ENCODE measurements at places on chromosomes 4 and X.

GRCh38 chrX:101449279-101449678 lies 36.0 kb upstream of the ARMCX4 start:
- DNase-seq: no peak

DNA sequence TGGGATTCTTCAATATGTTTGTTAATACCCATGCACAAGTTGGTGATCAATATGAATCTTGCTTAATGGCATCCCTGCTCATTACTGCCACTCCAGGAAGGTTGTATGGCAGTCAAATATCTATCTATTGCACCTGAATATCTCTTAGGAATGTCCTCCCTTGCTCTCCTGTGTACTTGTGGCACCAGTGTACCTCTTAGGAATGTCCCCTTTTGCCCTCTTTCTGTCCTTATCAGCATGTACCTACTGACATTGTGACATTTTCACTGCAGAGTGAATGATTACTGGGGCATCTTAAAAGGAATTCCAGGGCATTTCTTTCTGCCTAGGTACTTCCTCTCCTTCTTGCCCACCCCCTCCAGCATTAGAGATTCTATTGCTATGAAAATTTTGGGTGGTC lies 163.8 kb upstream of the CENPE start:
- no peak for DNase-seq

GRCh38 chr4:146945556-146946374 lies at the start of gene TTC29:
TSS of gene TTC29 (minus strand) at chr4:146945864. CDS start at chr4:146939895, 5,969 bp downstream.
- DNase-seq: peak; percentile 87

DNA sequence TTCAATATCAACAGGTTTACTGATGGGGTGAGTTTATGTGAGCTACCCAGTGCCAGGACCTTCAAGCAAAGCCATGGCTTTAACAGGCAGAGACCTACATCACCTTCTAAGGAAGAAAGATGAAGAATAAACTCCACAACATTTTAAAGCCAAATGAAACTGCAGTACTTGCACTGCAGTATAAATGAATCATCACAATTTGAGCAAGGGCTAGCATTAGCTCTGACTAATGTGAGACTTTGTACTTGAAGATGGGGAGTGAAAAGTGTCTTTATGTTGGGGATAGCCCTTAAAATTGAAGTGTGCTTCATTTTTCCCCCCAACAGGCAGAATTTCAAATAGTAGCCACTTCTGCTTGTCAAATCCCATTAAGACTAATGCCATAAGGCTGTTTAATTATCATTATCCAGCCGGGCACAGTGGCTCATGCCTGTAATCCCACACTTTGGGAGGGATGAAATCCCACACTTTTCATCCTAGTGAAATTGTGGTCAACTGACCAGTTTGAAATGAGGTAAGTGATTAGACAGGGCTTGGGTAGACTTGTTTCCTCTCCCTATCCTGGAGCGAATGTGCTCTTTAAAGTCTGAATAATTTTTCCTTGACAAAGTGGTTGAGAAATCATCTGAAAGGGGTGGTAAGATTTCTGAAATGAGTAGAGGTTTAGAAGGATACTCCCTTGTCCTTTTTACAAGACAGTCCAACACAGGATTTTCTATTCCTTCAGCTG lies 27.2 kb upstream of the GPR34 start:
- no peak for DNase-seq

GRCh38 chr4:121860121-121860520 lies 10.2 kb downstream of the BBS7 start:
- DNase-seq: no peak

GRCh38 chrX:48470110-48470832 lies at the start of gene SLC38A5:
TSS of gene SLC38A5 (minus strand) at chrX:48470260. CDS start at chrX:48467924, 2,336 bp downstream.
- no peak for DNase-seq

DNA sequence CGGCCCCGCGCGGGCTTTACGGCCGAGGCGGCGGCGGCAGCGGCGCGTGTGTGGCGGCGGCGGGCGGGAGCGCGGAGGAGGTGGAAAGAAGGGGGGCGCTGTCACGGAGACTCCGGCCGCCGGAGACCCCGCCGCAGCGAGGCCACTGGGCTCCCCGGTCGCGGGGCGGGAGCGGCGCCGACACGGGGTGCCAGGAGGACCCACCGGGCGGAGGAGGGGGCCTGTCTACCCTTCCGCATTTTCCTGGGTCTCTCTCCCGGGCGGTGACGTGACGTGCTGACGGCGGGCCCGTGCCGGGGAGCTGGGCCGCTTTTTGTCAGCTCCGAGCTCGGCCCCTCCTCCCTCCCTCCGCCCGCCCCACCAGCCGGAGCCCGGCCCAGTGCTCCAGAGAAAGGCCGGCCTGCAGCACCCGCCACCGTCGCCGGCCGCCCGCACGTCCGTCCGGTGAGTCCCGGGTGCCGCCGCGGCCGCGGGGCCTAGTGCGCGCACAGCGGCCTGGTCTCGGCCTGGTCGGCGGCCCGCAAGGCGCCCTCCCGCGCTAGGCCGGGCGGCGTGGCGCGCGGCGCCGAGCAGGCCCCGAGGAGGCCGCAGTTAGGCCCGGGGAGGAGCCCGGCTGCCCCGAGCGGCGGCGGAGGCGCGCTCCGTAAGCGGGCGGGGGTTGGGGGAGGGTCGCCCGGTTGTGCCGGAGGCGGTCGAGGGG lies at the start of gene ZFX:
ZFX (plus strand) TSS at position 379 of the 700 bp plus-strand sequence. CDS start 23,014 bp downstream, outside the sequence.
- peak; percentile 51 for DNase-seq

Measured in stimulated activated CD4-positive, alpha-beta T cell treated with anti-CD3 and anti-CD28 coated beads, Interleukin-1b, Interleukin-23, amount 100 ng/mL, for 48 hours (primary cell).